ENCODE measurements at places on chromosomes 16 and 17.

- DNase-seq = no peak
Observed at GRCh38 chr16:74936902-74937560, 47.9 kb downstream of the WDR59 start.

DNA sequence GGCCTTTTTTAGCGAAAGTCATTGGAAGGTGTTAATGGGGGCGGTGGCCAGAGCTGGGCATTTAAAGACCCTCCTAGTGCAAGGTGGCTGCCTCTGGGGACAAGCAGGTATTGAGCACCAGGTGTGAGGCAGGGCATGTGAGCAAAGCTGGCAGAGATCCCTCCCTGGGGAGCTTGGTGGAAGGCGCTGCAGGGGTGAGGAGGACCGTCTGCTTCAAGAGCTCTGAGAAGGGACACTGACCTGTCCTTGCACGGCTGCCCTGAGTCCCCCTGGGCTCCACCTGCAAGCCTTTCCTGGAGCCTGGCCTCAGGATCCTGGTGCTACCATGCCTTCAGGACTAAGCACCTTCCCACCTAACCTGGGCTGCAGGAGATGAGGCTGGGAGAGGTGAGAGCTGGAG lies 127.0 kb upstream of the CIBAR2 start:
- no peak for DNase-seq

- DNase-seq = no peak
Observed at GRCh38 chr17:50087246-50087911, 7.8 kb upstream of the PDK2 start.

DNA sequence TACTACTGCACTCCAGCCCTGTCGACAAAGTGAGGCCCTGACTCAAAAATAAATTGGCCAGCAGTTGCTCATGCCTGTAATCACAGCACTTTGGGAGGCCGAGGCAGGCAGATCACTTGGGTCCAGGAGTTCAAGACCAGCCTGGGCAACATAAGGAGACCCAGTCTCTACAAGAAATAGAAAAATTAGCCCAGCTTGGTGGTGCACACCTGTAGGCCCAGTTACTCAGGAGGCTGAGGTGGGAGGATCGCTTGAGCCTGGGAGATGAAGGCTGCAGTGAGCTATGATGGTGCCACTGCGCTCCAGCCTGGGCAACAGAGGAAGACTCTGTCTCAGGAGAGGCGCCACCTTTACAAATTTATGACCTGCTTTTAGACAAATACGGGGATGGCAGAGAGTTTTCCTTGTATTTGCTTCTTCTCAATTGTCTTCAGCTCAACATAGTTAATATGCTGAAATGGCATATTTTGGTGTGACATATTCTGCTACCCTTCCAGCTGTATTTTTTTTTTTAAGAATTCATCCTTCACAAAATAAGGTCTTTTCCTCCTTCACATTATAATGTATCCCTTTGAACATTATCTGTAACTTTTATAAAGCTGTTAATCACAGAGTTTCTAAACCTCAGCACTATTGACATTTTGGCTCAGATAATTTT lies 21.1 kb upstream of the YPEL2 start:
- DNase-seq = no peak

Measured in right renal pelvis (tissue), 4 donors.